Calu3 (cell line): ENCODE measurements at places on chromosomes 5 and 9. TPM values are rescaled to one million over a fixed set of nuclear protein-coding genes. Genes with fewer than 3 reads are reported as not detected.

TPD52L3 gene
- total RNA-seq = not detected in 2 replicates

FAM221B gene
- not detected in 2 replicates for total RNA-seq

GLDC gene
- total RNA-seq = 5.1 and 8.0 TPM in 2 replicates

EIF4E1B gene
- not detected in 2 replicates for total RNA-seq

TICAM2 gene
- total RNA-seq = 1.2 and 2.1 TPM in 2 replicates

GFPT2 gene
- 0.12 TPM in 1 of 2 replicates, not detected in the other for total RNA-seq

PCDHB13 gene
- total RNA-seq = 0.86 and 1.1 TPM in 2 replicates
